ENCODE measurements at places on chromosomes 12 and 14.

DNA sequence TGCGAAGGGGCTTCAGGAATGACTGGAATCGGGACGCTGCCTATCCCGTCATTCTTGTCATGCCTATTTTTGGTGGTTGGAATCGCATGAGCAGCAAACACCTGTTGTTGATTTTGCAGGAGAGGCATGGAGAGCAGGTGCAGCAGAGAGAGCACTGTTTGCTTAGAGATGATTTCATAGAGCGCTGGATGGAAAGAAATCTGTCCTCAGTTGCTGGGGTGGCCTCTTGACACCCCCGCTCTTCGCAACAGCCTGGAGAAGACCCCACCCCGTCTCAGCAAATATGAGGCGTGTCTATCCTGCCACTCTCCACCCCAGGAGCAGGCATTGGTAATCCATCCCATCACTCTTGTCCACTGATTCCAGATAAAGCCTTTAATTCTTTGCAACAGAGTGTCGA, 19.3 kb upstream of the NCOR2 start:
- DNase-seq: no peak

DNA sequence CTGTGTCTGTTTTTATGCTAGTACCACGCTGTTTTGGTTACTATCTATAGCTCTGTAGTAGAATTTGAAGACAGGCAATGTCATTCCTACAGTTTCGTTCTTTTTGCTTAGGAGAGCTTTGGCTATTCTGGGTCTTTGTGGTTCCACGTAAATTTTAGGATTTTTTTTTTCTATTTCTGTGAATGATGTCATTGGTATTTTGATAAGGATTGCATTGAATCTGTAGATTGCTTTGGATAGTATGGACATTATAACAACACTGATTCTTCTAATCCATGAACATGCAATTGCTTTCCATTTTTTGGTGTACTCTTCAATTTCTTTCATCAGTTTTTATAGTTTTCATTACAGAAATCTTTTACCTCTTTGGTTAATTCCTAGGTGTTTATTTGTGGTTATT, 345.2 kb downstream of the TMEM121 start:
- DNase-seq: no peak

DNA sequence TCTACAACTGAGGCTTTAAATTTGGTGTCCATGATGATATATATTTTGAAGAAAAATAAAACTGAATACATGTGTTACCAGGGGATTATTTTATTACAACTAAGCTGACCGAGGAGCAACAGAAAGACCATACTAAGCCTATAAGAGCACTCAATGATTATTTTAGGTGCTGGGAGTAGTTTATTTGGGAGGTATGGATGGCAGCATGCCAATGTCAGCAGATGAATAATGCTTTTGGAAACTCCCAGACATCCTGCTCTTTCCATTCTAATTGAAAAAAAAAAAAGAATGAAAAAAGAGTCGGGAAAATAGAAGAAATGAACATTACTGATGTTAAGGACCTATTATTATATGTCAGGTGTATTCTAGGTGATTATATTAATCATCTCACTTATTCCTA, 441.2 kb downstream of the BTG1 start:
- no peak for DNase-seq

GRCh38 chr12:119780786-119781434, 96.2 kb downstream of the CIT start:
- DNase-seq: no peak

- peak; percentile 71 for DNase-seq
Observed at GRCh38 chr12:50016501-50017475, 8.5 kb downstream of the RACGAP1 start.

- no peak for DNase-seq
Observed at GRCh38 chr12:80059102-80059501, 40.2 kb upstream of the OTOGL start.

GRCh38 chr14:93185349-93185720, 218 bp downstream of the LYSET start:
- peak; percentile 28 for DNase-seq

DNA sequence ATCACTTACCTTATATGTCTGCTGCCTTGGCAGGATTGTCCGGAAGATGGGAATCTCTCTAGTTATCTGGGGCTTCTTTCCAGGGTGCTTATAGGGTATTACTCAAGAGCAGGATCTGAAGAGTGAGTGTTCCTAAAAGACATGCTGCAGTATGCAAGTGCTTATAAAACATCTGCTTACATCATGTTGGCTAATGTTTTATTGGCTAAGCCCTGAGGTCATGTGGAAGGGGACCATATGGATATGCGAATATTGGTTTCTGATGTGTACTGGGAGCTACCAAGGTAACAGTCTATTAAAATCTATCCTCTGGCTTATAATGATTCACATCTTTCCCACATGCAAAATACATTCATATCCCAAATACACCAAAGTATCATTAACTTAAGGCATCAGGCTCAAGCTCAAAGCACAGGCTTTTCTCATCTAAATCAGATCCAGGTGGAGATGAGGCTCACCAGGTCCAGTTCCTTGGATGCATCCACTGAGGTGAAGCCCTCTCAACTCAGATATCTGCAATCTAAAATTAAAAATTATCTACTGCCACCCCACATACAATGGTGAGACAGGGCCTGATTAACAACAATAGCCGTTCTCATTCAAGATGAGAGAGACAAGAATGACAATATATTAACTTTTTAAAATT, 29.8 kb downstream of the LRRIQ1 start:
- DNase-seq: no peak

DNA sequence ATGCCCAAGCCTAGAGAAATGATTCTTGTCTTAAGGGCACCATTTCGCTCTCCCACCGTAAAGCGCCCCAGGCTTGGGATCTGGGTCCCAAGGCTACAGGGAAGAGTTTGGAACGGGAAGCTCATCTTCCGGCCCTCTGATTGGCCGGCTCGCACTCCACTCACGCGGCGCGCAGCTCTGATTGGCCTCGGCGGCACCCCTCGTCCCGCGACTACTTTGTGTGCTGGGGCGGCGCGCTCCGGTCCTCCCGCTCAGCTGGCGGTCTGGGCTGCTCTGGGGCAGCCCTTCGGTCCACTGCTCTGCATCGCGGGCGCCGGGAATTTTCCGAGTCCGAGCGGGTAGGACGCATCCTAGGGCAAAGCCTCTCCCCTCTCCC, 886 bp upstream of the FUT8 start:
- peak; percentile 54 for DNase-seq

- no peak for DNase-seq
Observed at GRCh38 chr12:5514545-5514944, 82.6 kb downstream of the NTF3 start.
